ENCODE measurements at places on chromosomes 16 and 17.

- DNase-seq: no peak
Observed at GRCh38 chr16:24046442-24046841, 209.7 kb upstream of the CACNG3 start.

- DNase-seq: no peak
Observed at GRCh38 chr16:23148513-23149266, 562 bp downstream of the USP31 start.

GRCh38 chr17:4585638-4585994 is 1.3 kb downstream of the SMTNL2 start:
- DNase-seq: no peak

DNA sequence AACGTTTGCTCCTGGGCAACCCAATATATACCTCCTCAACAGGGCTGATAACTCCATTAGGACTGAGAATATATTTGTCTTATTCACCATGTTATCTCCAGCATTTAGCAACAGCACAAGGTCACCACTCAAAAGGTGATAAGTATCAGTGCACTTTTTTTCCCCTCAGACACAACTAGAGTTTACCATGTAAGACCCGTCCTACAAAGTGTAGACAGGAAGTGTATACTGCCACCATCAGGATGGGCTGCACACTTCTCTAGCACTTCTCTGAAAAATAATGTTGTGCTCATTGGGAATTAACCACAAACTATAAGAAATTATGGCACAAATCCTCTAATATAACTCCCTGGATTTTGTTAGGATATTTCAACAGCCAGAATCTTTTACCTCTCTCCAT is 5.7 kb upstream of the VAT1L start:
- no peak for DNase-seq

- no peak for DNase-seq
Observed at GRCh38 chr16:57256601-57257395, 11.7 kb downstream of the ARL2BP start.

All from retinal pigment epithelial cell (primary cell).